ENCODE measurements at places on chromosomes 2 and 18.

DNA sequence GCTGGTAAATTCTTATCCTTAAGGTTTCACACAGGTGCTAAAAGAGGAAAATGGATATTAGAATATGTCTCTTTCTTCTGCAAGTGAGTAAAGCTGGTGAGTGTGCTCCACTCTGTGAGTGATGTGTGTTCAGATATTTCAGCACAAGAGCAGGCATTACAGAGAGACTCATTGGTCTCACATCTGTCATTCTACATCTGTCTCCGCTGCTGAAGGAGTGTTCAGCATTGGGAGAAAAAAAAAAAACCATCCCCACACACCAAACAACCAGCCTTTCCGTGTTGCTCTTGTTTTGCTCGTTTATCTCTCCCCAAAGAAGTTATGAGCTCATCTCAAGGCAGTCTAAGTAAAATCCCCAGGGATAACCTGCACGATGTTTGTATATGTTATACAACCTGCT is 283.9 kb upstream of the SPHKAP start:
- no peak for DNase-seq

- no peak for DNase-seq
Observed at GRCh38 chr2:15660491-15661294, 69.0 kb downstream of the DDX1 start.

DNA sequence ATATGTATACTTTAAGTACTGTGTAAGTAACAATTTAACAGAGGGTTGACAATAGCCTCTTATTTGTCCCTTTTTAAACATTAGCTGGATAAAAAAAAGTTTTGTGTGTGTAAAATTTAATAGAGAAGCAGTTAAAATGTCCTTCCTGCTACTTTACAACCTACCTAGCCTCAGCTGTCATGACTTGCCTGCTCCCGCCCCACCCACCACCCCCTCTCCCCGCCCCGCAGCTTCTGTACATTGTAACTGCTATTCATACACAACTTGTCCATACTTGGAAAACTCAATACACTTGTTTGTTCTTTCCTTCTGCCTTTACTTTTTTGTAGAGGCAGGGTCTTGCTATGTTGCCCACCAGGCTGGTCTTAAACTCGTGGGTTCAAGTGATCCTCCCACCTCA is 19.5 kb downstream of the RELCH start:
- no peak for DNase-seq

GRCh38 chr2:107336526-107336925 is 450.6 kb upstream of the ST6GAL2 start:
- DNase-seq, result no peak
